ENCODE measurements at places on chromosomes 2 and 18.

- no peak for DNase-seq
Measured at GRCh38 chr2:170818752-170819470, 2.2 kb downstream of the GAD1 start.

- DNase-seq = peak; percentile 53
Measured at GRCh38 chr18:78986018-78986481, 6.4 kb downstream of the SALL3 start.

- no peak for DNase-seq
Measured at GRCh38 chr2:37866171-37866934, 58.7 kb upstream of the RMDN2 start.

GRCh38 chr2:161681046-161681445 lies 56.8 kb downstream of the SLC4A10 start:
- no peak for DNase-seq

DNA sequence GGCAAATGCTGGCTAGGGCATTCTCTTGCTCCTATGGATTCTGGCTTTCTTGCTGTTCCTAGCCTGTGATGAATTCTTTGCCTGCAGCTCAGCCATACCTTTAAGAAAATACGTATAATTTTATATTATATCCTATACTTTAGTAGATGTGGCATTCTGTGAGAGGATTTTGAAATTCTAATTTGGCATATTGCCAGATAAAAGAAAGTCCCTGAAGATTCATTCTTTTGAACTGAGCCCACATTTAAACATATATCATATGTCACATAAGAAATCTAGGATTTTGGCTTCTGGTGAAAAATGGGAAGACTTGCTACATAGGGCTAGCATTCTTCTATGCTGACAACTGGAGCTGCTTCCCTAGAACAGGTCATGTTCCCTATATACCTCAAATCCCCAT lies 91.4 kb upstream of the LYPD1 start:
- DNase-seq = no peak

DNA sequence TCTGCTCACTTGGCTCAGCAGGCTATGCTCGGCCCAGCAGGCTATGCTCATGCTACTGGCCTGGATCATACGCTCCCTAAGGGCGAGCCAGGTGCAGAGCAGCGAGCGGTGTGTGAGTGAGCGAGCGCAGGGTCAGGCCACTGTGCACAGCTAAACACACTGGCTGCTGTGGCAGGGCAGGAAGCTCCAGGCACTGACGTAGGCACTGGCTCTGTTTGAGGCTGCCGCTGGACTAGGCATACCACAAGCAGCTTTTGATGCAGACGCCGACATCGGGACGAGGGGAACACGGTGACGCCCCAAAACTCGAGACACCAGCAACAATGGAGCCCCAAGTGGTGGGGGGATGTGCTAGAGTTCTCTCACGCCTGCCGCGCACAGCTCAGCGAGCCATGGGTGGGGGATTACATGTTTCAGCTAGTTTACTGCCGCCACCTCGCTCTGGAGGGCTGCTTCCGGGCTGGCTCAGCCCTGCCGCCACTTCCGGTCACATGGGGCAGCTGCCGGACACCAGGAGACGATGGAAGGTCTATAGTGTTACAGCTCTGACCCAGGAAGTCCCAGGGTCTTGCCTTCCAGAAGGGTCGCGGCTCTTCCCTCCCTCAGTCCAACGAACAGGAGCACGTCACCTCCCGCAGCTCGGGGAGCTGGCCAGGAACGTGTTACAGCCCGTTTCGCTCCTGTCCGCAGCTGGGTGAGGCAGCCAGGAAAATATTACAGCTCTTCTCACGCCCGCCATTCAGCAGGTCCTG lies 1176.9 kb upstream of the LRRTM1 start:
- DNase-seq = no peak

GRCh38 chr2:135999899-136000298 lies 14.5 kb upstream of the DARS1 start:
- no peak for DNase-seq

DNA sequence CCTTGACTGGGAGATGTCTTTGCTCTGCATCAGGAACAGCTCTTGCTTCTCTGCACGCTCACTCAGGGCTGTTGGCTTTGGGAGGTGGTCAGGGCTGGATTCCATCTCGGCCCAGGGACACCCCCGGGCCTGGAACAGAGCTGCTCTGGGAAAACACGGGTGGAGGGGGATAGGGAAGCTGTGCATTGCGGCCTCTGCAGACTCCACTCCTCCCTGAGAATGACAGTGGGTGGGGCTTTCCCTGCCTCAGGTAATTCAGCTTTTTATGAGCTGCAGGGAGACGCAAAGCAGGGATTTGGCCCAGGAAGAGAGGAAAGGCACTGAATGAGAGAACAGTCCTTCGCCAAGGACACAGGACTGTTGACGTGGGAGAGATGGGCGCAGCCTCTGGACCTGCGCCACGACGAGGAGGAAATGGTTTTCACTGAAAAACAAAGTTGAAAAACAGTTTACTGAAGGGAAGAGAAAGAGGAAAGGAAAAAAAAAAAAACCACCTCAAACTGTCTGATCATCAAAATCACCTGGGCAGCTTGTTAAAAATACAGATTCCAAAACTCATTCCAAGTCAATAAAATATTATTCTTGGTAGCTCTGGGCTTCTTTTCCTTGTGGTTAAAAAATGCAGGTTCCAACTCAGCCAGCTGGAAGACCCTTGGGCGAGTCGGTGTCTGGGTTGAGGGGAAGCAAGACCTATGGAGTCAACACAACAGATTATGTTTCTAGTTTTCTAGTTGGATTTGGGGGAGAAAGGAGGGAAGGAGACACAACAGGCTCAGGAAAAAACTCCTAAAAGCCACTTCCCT lies 194.0 kb downstream of the ZFP36L2 start:
- DNase-seq = no peak

- DNase-seq = no peak
Measured at GRCh38 chr2:40225670-40226210, 226.2 kb downstream of the SLC8A1 start.

GRCh38 chr2:191899410-191899809 lies 52.5 kb upstream of the CAVIN2 start:
- no peak for DNase-seq

GRCh38 chr2:152475982-152476381 lies 141.0 kb downstream of the FMNL2 start:
- no peak for DNase-seq

Data from NCI-H2107 (cell line).